ENCODE measurements at places on chromosomes 2 and 18.

GRCh38 chr2:40240070-40240469 is 211.8 kb downstream of the SLC8A1 start:
- DNase-seq, result no peak

- no peak for DNase-seq
These were observed 116.2 kb downstream of the GATA6 start for GRCh38 chr18:22285361-22286140.

GRCh38 chr2:189076572-189076971 is 102.4 kb downstream of the COL3A1 start:
- no peak for DNase-seq

- DNase-seq, result no peak
These were observed 148.5 kb downstream of the MGAT5 start for GRCh38 chr2:134402410-134402809.

DNA sequence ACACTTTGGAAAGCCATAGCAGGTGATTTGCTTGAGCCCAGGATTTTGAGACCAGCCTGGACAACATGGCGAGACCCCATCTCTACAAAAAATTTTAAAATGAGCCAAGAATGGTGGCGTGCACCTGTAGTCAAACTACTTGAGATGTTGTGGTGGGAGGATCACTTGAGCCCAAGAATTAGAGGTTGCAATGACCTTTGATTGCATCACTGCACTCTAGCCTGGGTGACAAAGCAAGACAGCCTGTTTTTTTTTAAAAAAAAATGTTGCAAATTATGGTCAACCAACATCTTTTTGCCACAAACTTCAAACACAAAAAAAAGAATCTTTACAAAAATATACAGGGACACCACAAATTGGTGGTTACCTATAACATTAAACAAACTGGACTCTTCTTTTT is 40.3 kb downstream of the MEX3C start:
- no peak for DNase-seq

GRCh38 chr2:130963196-130963848 is 126.6 kb downstream of the ARHGEF4 start:
- no peak for DNase-seq

DNA sequence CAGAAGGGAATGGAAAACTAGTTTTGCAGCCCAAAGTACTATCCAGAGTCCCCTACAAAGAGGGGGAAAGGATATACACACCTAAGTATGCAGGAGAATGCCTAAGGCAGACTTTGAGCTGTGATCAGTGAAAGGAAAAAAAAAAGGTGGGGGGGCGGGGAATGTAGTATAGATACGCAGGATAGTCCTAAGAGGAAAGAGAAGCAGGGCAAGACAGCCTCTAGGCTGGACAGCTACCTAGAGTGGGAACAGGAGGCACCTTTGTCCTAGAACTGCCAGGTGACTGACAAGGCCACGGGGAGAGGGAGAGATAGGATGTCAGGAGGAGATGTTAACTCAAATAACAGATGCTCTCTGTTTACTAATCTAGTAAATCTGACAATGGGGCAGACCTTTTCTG is 6.0 kb downstream of the REEP1 start:
- no peak for DNase-seq

DNA sequence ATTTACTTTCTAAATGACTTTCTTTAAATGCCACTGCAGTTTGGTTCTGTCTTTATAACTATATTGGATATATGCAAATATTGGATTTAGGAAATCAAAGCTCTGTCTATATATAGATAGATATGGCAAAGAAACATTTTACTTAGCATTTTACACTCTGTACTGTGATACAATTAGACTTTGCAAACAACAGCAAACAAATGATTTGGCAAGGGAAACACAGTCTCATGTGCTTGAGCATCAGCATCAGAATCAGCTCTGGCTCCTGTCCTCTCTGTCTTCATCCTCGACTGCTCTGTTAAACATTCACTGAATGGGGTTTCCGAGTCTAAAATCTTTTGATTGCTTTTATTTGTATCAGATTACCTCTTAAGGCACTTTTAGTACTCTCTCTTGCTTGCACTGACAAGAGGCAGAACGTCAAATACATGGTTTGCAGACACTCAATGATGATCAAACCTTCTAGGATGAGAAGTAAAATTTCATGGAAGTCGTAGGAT is 176.8 kb upstream of the LRP1B start:
- DNase-seq, result no peak

DNA sequence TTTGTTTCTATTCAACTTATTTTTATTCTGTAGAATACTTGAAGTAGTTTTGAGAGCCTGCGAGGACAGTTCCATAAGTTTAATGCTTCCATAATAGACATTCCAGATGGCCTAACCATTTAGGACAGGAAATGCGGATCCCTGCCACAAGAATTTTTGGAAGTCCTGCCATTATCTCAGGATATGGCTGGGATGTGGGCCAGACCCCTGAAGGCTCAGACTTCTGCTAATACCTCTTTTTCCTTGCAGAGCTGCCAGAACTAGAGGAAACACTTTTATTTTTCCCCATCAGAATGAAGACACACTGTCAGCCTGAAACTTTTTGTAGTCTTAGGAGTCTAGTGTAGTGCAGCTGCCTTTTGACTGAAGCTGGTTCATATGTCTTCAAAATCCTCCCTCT is 806.5 kb downstream of the TDRD15 start:
- DNase-seq, result no peak

GRCh38 chr2:148555622-148556294 is 88.8 kb upstream of the EPC2 start:
- DNase-seq, result no peak

DNA sequence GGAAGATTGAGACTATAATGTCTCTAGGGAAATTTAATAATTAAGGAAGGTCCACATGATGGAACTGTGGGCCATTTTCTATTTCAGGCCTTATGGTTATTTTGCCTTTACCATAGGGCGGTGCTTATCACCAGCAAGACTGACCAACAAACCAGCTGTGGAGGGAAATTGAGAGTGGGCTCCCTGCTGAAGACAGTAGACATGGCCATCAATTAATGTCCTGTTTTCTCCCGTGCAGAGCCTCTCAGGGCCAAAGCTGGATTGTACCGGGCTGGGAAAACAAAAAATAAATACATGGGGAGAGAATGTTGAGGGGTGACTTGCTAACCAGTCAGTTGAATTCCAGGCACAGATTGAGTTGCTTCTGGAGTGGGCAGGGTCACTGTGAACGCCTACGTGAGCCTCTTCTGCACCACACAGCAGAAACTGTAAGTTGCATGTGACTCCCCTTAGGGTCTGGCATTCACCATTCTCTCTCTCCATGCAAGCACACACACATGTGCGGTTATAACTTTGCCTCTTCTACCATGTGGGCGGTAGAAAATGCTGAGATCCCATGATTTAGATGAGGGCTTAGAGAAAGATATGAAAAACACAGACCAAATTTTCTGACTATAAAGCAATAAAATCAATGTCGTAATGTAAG is 128.5 kb downstream of the COPS8 start:
- no peak for DNase-seq

DNA sequence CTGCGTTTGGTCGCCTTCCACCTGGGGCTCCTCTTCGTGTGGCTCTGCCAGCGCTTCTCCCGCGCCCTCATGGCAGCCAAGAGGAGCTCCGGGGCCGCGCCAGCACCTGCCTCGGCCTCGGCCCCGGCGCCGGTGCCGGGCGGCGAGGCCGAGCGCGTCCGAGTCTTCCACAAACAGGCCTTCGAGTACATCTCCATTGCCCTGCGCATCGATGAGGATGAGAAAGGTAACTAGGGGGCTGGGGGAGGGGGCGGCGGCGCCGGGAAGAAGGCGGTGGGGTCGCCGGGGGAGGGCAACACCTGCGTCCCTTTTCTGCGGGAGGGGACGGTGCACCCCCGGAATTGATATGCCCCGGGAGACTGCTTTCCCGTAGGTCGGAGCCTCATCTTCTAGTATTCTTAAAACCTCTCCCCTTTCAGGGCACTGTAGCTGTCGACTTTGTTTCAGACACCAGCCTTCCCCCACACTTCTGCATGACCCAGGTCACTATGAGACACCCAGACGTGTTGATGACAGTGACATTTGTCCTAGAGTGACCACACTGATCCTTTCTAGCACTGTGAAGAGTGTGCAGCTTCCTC is 755 bp downstream of the SPAST start:
- DNase-seq, result peak; percentile 43

- no peak for DNase-seq
These were observed 203.6 kb downstream of the NCKAP5 start for GRCh38 chr2:133364636-133365035.

Data from hematopoietic multipotent progenitor cell treated with erythropoietin and hydrocortisone succinate and interleukin-3 and kit ligand, for 8 days (in vitro differentiated cells).